ENCODE measurements at places on chromosomes 11 and 22.

GRCh38 chr11:45818961-45819605, 14.1 kb downstream of the SLC35C1 start:
- no peak for DNase-seq

GRCh38 chr11:23480736-23481135, 620.5 kb upstream of the CCDC179 start:
- no peak for DNase-seq

GRCh38 chr11:9601876-9602199, 28.4 kb downstream of the WEE1 start:
- DNase-seq = no peak

GRCh38 chr11:67213178-67213621, 53.1 kb upstream of the GRK2 start:
- no peak for DNase-seq

DNA sequence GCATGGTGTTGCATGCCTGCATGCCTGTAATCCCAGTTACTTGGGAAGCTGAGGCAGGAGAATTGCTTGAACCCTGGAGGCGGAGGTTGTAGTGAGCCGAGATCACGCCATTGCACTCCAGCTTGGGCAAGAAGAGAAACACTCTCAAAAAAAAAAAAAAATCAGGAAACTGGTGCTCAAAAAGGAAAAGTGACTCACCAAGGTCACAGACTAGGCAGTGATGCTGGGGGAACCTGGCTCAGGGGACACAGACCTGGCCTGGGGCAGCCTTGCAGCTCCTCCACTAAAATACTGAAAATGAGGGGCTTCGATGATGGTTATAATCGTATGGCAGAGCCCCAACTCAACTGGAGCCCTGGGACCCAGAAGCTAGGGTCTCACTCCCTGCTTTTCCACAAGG, 8.1 kb upstream of the SLC35E4 start:
- DNase-seq = no peak

DNA sequence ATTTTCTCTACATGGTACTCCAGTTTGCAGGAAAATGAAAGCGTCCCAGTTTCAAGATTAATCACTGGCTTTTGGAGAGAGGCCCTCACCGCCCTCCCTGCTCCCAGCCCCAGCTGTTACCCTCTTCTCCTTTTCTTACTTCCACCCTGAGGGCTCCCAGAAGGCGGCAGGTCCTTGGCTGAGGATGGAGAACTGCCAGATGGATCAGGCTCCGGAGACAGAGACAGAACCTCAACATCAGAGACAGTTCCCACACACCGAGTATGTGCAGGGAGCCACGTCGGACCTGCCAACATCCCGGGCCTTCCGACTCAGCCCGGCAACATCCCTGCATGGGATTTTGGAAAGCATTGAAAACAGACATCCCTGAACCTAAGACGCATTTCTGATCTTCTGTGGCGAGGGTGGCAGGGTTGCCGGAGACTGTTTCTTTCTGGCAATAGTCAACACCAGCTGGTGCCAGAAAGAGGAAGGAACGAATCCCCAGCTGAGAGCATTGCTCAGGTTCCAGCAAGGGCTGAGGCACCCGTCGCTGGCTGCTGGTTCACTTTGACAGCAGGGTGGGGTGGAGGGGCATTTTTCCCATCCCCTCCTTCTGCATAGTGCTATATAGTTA, 467.1 kb downstream of the MIAT start:
- no peak for DNase-seq

DNA sequence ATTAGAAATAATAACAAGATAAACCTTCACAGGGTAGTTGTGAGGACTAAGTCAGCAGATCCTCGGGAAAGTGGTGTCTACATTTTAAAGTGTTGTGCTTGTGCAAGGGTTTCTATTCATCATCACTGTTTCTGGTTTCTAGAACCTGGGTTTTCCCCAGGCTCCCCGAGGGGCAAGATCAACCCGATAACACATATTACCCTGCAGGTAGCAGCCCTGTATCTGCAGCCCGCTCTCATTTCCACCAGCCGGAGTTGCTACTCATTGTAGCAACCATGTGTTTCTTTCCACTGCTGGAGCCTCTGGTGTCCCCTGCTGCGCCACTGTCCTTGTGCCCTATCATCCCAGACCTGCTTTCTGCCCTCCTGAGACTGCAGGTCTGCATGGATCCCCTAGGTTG, 67.0 kb downstream of the MIAT start:
- DNase-seq = no peak

DNA sequence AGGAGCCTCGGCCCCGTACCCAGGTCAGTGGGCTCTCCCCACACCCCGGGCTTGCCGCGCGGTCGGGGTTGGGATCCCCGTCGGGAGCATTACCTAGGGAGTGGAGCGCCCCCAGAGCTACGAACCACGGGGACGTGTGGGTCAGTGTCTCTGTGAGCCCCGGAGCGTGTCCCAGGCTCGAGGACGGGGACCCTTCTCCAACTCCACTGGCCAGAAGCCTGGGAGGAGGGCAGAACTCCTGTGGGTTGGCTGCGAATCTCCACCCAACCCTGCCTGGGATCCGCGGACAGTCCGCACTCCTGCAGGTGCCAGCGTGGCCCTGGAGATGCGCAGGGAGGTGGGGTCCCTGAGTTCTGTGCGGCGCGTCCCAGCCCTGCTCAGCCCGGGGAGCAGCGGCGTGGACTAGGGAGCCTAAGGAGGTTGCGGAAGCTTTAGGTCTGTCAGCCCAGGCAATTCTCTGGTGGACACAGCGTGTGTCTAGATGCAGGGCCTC, 346 bp downstream of the PPFIBP2 start:
- DNase-seq = no peak

- DNase-seq = no peak
Observed at GRCh38 chr11:66317322-66317722, 478 bp upstream of the CD248 start.

DNA sequence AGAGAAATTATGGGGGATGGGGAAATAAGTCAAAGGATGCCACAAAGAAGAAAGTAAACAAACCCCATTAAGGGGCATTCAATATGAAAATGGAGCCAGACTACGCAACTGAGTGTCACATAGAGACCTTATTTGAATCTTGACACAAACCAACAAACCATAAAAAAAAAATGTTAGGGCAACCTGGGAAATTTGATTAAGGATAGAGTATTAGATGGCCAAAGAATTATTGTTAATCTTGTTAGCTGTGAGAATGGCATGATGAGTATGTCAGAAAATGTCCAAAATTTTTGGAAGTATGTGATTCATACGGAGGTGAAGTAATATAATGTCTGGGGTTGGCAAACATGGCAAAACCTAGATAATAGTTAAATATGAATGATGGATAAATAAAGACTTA, 322.1 kb upstream of the MPPED2 start:
- no peak for DNase-seq

GRCh38 chr11:97622795-97623194, 1233.0 kb downstream of the JRKL start:
- no peak for DNase-seq

DNA sequence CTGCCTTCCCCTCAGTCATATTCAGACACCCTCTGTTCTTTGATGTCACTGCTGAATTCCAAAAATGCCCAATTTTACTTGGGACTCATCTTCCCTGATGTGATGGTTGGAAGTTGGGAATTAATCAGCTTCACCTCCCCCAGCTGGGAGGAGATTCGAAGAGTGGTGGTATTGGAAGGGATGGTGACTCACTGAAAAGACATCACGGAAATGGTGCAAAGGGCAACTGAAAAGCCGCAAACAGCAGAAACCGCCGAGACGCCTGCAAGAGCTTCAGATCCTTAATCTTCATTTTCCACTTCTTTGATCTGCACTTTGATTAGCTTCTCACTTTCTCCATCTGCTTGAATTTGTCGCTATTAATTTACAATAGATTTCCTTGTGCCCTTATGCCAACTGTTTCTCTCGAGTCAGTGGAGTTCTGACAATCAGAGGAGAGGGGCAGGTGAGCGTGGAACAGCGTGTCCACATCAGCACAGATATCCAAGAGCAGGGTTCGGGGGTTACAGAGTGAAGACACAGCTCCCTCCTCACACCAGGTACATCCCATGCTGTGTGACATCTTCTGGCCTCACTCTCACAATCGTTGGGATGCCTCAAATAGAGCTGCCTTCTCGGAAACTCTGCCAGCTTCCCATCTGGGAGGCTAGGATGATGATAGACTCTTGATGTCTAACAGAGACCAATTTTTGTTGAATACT, 325.4 kb downstream of the BRD1 start:
- no peak for DNase-seq

DNA sequence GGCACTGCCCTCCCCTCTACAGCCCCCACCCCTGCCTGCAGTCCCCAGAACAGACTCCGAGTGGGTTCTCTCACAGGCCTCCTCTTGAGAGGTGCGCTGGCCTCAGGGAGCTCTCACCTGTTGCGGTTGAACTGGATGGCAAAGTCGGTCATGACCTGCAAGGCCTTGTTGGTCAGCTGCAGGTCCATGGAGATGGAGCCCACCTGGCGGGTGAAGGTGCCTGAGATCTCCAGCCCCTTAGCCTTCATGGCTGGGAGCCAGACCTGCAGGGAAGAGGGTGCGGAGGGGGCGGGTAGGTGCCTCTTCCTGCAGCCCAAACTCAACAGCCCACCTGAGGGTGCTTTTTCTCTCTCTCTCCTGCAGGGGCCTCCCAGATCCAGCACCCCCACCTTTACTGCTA, 18.7 kb upstream of the RASL10A start:
- no peak for DNase-seq

GRCh38 chr22:47127441-47127871, 365.0 kb downstream of the TBC1D22A start:
- no peak for DNase-seq

DNA sequence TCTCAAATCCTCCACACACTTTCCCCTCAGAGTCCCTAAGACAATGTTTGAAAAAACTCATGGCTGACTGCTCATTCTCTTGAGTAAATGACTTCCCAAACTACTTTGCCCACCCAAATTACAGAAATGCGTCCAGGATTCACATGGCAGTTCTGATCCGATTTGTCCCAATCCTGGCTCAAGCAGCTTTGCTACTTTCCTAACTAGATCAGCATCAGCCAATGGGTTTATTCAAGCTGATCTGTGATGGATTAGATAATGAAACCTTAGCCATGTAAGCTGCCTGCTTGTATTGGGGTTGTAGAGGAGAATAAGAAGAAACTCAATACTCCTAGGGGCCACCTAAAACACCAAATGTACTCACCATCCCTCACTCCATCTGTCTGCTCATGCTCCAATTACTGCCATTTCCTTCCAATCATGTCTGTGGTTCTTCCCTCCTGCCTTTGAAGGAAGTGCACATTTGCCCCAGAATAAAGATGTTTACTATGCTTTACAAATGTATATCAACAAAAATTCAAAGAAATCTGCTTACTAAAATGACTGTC, 6.9 kb downstream of the RBFOX2 start:
- DNase-seq = no peak

- no peak for DNase-seq
Observed at GRCh38 chr11:86749821-86750401, 50.4 kb upstream of the PRSS23 start.

DNA sequence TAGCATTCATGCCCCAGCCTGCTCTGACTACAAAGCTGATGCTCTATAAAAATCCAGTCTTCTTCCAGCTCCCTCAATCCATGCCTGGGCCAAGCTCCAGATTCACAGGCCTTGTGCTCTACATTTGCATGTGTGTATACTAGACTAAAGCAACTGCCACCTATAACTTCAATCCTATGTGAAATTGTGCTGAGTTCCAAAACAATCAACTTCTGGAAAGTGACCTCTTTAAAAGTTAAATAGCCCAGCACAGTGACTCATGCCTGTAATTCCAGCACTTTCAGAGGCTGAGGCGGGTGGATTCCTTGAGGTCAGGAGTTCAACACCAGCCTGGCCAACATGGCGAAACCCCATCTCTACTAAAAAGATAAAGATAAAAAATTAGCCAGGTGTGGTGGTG, 114.3 kb upstream of the ZC3H12C start:
- DNase-seq = no peak

DNA sequence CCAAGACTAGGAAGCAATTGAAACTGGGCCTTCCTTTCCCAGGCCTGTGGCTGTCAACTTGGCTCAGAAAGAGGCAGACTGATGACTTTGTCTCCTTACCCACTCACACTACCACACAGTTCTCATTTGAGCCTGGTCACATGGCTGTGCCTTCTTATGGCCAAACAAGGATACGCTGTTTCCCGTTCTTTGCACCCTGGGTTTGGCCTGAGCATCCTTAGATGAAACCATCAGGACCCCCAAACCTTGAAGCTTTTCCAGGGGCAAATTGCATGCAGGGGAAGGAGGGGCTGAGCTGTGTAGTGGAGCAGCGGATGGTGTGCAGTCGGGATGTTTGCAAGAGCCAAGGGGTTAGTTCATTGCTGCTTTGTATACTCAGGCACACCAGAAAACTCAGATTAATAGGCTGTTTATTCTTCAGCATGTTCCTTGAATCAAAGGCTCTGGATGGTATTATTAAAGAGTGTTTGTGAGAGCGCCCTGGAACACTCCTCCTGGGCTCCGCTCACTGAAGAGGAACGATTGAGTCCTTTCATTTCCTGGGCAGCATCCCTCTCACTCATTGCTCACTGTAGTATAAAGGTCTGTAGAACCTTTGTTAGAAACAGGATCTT, 69.8 kb downstream of the ARFGAP2 start:
- no peak for DNase-seq

GRCh38 chr11:80702264-80702663, 1261.4 kb upstream of the TENM4 start:
- no peak for DNase-seq

DNA sequence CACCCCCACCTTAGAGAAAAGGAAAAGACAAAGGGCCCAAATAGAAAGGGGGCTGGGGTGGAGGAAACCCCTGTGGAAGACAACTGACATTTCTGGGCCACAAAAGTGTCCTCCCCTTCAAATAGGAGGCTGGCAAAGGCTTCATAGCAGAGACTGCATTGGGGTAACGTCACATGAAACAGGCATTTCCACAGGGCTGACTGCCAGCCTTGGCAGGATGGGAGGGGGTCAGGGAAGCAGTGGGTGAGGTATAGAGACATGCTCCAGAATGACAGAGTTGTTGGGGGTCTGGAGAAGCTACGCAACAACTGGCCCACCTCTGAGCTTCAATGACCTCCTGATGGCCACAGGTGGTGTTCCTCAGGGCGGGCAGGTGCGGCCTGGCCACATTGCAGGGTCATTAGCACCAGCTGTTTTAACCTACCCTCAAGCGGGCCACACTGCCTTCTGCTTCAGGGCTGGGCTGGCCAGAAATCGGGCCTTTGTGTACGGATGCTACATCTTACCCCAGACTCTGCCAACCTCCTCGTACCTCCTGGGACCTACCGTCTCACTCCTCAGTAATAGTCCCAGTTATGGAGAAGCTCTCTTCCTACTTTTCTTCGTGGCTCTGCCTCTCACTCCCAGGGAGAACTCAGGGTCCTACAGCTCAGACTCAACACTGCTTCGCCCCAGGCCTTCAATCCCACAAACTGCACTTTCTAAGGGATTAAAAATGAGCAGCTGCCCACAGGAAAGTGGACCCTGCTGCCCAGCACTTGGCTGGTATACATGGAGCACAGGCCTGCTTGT, 160.0 kb upstream of the NCAM1 start:
- no peak for DNase-seq

Measured in AG09319 (cell line).